NCI-H2107 (cell line): ENCODE measurements at places on chromosomes 1 and 21.

DNA sequence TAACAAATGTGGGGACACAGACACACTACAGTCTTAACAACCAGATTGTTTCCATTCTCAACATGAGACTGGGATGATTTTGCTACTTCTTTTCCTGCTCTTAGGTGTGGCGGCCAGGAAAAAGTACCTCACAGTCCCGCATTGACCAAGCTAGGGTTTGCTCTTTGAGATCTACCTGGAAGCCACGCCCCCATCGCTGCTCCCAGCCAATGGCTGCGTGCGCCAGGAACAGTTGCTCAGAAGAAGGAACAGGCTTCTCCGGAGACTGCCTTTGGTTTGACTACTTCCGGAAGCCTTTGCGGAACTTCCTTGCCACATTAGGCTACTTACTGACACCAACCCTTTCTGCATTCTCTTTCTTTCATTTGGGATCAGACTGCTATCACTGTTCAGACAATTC lies 44.2 kb upstream of the PLD5 start:
- DNase-seq: no peak

DNA sequence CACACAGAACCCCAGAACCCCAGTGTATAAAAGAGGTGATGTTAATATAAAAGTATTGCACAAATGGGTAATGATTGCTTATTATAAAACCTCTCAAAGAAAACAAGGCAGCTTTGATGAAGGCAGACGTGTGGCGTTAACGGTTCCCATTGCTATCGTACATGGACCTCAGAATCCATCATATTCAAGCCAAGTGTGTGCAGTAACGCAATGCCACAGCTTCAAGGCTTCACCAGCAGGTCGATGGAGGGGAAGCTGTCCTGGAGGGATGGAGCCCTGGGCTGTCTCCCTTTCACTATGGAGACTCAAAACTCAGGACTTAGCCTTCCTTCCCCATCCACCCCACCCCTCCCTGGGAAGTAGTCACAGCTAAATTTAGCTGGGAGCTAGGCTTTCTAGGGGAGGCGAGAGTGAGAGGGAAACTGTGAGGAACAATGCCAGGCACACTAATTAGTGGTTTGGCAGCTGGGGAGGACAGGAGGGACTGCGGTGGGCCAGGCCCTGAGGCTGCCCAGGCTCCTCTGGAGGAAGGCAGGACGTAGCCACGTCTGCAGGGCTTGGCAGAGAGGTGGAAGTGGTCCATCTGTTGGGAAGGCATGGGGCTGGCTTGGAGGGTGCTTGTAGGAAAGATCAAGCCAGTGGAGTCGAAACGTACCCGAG lies 121.2 kb downstream of the HMGB4 start:
- no peak for DNase-seq

DNA sequence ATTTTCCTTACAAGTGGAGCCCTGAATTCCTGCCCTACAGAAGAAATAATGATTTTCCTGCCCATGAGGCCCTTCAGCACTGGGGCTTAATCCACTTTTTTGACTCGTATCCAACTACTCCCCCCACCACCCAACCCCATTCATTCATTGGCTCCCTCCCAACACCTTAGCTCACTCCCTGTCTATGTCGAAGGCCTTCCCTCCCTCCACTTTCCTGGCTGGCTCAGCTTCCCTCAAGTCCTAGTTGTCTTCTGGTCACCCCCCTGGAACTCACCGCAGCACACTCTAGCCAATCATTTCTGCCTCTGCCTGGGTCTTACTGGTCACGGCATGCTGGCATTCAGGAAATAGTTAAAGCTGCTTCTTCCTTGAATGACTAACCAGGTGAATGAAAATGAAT lies 118.9 kb downstream of the PGBD5 start:
- no peak for DNase-seq

DNA sequence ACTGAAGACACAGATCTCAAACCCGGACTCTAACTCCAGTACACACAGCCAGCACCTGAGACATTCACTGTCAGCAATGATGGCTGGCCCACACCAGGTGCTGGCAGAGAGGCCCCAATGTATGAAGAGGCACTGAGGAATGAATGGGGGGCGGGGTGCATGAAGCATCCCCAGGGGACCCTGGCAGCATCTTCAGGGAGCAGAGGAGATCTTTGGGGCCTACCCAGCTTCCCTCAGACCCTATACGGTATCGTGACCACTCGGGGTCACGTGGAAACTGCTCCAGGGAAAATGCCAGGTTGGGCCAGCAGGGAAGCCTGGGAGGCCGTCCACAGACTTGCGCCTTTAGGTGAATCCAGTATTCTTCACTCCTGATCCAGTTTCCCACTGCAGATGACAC lies 84.3 kb downstream of the NPHP4 start:
- DNase-seq: no peak

DNA sequence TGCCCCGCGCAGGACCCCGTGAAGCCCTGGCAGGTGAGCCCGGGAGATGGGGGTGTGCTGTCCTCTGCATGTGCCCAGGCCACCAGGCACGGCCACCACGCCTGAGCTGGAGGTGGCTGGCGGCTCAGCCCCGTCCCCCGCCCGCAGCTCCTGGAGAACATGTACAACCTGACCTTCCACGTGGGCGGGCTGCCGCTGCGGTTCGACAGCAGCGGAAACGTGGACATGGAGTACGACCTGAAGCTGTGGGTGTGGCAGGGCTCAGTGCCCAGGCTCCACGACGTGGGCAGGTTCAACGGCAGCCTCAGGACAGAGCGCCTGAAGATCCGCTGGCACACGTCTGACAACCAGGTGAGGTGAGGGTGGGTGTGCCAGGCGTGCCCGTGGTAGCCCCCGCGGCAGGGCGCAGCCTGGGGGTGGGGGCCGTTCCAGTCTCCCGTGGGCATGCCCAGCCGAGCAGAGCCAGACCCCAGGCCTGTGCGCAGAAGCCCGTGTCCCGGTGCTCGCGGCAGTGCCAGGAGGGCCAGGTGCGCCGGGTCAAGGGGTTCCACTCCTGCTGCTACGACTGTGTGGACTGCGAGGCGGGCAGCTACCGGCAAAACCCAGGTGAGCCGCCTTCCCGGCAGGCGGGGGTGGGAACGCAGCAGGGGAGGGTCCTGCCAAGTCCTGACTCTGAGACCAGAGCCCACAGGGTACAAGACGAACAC lies 1.8 kb downstream of the TAS1R3 start:
- no peak for DNase-seq

- no peak for DNase-seq
These were observed 13.7 kb downstream of the RHEX start for GRCh38 chr1:206066479-206067171.

GRCh38 chr1:237005674-237006073 lies 1.4 kb upstream of the MT1HL1 start:
- no peak for DNase-seq

- DNase-seq: peak; percentile 87
These were observed at the start of gene CITED4 for GRCh38 chr1:40862008-40862863. Gene CITED4 (minus strand): TSS chr1:40862363. CDS start chr1:40862127, 236 bp downstream.
